ENCODE measurements at places on chromosomes 6 and 20.

- no peak for DNase-seq
Observed at GRCh38 chr6:155085582-155086257, 90.6 kb downstream of the TIAM2 start.

DNA sequence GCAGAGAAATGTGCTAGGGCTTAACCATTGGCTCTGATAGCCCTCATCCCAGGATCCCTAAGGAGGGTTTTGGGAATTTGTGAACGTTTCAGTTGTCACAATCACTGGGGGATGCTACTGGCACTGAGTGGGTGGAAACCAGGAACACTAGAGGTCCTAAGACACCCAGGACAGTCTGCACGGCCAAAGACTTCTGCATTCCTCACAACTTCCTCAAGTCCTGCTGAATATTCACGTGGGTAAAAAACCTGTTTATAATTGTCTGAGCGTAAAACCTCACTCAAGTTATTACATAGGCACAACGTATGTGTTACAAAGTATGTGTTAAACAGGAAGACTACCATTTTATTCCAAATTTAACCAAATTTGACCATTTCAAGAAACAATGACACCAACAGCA lies 52.4 kb downstream of the GMDS start:
- DNase-seq, result no peak

DNA sequence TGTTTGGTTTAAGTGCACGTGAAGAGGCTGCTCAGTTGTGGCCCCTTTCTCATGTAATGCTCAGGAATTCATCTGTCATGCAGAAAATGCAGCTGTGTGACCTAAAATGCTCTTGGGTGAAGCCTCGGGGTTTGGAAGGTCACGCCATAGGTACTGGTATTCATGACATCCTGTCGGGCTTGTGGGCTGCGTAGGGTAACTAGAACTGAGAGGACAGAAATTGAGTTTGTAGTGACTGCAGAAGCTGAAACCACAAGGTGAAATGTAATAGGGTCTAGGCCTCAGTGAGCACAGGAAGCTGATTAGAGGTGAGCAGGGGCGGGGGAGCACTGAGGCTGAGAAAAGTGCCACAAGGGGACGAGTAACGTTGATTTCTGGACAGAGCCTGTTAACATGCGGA lies 128.8 kb downstream of the SOBP start:
- DNase-seq, result peak; percentile 56

- peak; percentile 83 for DNase-seq
Observed at GRCh38 chr6:14711056-14711703, 534.7 kb upstream of the JARID2 start.

DNA sequence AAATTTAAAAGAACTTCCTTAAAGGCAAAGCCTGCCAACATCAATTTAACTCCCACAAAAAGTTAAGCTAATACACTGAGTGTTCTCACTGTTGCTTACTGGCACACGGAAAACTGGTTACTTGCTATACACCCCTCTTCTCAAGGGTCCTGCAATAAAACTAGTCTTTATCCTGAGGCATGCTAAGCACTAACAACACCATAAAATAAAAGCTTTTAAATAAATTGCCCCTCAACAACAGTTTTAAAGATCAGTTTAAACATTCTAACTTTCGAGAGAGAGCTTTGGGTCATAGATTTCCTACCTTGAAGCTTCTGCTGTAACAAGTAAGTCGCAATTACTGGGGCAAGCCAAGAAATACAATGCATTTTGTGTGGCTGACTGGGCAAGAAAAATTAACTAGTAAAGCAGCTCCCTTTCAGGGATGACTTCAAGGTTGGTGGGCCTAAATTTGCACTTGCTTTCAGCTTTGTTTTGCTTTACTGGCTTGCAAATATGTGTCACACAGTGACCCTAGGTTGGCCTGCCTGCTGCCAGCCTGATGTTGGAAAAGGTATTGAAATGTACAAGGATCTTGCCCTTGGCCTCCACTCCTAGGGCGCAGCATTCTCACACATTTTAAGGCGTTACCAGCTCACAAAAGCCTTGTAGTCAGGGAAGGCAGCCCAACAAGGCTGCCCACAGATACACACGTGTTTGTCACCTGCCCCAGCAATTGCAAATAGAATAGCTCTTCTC lies 4.0 kb upstream of the HEY2 start:
- DNase-seq, result no peak

- no peak for DNase-seq
Observed at GRCh38 chr20:35866418-35867202, 87.7 kb downstream of the SCAND1 start.

DNA sequence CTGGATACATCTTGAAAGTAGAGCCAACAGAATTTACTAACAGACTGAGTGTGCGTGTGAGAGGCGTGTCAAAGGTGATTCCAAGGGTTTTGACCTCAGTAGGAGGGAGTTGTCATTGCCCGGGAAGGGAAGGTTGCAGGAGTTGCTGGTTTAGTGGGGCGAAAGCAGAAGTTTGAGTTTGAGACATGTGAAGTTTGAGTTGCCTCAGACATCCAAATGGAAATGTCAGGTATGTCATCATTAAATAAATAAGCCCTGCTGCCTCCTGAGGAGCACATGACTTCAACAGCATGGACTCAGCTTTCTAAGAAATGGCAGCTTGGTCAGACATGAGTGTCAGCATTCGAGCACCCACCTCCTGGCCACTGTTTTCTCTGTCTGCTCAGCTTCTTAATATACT lies 26.6 kb upstream of the TGM2 start:
- no peak for DNase-seq

GRCh38 chr20:54633374-54634355 lies 158.3 kb downstream of the DOK5 start:
- DNase-seq, result no peak

- DNase-seq, result no peak
Observed at GRCh38 chr6:109623288-109623687, 67.7 kb downstream of the AK9 start.

Measured in activated T-cell treated with anti-CD3 and anti-CD28 coated beads, Interleukin-2, amount 50 U/mL, for 48 hours (primary cell).